Skin of body (tissue), 3 donors: ENCODE measurements at places on chromosomes 6 and 20. TPM values are rescaled to one million over a fixed set of nuclear protein-coding genes. Genes with fewer than 3 reads are reported as not detected.

The TBXT gene
- total RNA-seq, result not detected

The GRM1 gene
- total RNA-seq, result 0.10 TPM

The PLCB4 gene
- 6.8 TPM for total RNA-seq

The GNMT gene
- total RNA-seq, result 0.20 TPM

The SSTR4 gene
- 0.30 TPM for total RNA-seq
